CD4-positive, CD25-positive, alpha-beta regulatory T cell (primary cell): ENCODE measurements at places on chromosomes 6 and 20.

GRCh38 chr6:149217466-149217888, 100.0 kb upstream of the TAB2 start:
- DNase-seq = no peak

- no peak for DNase-seq
Observed at GRCh38 chr20:32569380-32570305, 15.5 kb downstream of the NOL4L start.

GRCh38 chr6:42359021-42359420, 92.7 kb downstream of the TRERF1 start:
- no peak for DNase-seq

DNA sequence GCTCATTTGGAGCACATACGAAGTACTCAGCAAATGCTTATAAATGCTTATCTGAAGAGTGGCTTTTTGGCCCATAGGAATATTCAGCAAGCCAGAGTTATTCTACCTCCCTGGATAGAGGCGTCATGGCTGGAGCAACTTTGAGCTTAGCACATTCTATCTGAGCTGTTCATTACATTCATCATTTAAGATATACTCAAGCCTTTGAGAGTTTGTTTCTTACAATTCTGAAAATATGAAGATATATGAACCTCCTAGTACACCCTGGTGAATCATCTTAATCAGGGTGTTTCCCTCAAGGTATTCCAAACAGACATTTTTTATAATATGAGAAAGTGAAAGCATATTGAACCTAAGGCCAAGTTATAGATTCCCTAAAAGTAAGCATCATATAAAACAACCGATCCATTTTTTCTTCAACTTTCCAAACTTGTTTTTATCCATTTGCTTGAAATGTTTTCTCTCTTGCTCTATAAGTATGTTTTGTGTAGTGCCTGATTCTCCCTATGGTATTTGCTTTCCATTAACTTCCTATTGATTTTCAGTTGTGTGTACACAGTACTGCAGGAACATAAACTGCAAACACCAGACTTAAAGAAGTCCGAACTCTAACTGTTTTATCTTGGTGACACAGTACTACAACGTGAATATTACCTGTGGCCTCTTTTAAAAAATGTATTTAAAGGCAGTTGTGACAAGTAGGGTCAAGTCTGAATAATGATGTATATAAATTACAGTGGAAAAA, 139.7 kb upstream of the PTPRK start:
- DNase-seq = no peak

GRCh38 chr6:167089243-167090142, 33.4 kb upstream of the CCR6 start:
- no peak for DNase-seq

DNA sequence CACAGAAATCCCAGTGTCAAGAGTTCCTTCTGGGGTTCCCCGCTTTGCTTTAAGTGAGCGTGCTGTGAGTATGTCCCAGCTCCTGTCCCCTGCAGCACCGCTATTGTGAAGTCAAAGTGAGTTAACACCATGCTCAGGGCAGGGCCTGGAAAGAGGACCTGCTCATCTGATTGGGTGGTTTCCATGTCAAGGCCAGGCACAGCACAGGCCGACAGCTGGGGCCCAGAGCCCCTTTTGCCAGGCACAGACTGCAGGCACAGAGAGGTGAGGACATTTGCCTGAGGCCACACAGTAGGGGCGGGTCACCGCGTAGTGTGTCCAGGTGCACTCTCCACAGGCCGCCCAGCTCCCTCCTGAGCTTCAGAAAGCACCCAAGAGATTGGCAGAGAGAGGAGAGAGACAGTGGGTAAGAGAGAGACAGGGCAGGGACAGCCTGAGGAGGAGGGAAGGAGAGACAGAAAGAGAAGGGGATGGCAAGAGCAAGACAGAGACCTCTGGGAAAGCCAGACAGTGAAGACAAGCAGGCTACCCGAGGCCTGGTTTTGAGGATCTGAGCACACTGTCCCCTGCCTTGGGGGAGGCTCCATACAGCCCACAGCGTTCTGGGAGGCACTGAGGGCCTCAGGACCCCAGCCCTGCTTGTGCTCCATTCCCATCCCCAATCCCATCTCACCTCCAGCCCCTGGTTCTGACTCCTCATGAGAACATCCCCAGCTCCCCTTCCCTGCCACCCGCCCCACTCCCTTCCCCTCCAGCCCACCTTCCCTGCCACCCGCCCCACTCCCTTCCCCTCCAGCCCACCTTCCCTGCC, 6.5 kb upstream of the BPIFB1 start:
- no peak for DNase-seq

GRCh38 chr6:75135876-75136275, 70.0 kb downstream of the COL12A1 start:
- no peak for DNase-seq

GRCh38 chr6:137402143-137402680, 92.0 kb downstream of the OLIG3 start:
- no peak for DNase-seq

GRCh38 chr6:100343316-100344077, 121.2 kb downstream of the SIM1 start:
- DNase-seq = no peak
